ENCODE measurements at places on chromosomes 3 and 15. TPM values are rescaled to one million over a fixed set of nuclear protein-coding genes. Genes with fewer than 3 reads are reported as not detected.

The ITPKA gene
- 0.35 TPM for total RNA-seq

The SPESP1 gene
- 0.23 TPM for total RNA-seq

The HIGD2B gene
- total RNA-seq, result not detected

The PLS1 gene
- total RNA-seq, result 2.6 TPM

The LARP6 gene
- not detected for total RNA-seq

The PLCD1 gene
- 18.3 TPM for total RNA-seq

DNA sequence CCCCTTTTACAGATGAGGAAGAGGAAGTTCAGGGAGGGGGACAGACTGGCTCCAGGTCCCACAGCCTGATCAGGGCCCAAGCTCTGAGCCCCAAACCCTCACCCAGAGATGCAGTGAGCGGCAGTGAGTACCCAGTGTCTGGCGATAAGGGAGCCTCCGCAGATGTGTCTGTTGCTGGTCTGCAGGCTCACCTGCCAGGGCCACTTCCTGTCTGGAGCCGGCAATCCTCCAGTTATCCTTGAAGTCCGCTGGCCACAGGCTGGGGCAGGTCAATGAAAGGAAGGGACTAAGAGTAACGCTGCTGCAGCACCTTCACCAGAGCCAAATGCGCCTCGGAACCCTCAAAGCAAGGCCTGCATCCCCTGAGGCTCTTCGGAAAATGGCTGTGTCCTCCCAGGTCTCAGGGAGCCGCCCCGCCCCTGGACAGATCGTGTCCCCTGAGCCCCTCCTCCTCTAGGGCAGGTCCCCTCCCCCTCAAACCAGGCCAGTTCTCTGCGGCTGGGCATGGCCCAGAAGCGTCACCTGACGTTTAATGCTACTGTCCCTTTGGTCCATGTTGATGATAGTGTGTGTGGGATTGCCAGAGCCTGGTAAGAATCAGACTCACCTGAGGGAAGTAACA lies 51.5 kb downstream of the MYL3 start:
- no peak overlapping the region for H3K27ac ChIP-seq
- H3K4me1 ChIP-seq, result peaks cover 23% of the 10 kb centered on the region
- H3K27me3 ChIP-seq, result peaks cover 15% of the 10 kb centered on the region
- H3K36me3 ChIP-seq, result no peaks in the 10 kb centered on the region

- H3K27me3 ChIP-seq, result no peaks in the 10 kb centered on the region
- H3K4me1 ChIP-seq, result no peaks in the 10 kb centered on the region
- no peak for DNase-seq
- no peaks in the 10 kb centered on the region for H3K36me3 ChIP-seq
- H3K27ac ChIP-seq, result no peak overlapping the region
Measured at GRCh38 chr3:162738784-162739183, 1242.2 kb downstream of the OTOL1 start.

DNA sequence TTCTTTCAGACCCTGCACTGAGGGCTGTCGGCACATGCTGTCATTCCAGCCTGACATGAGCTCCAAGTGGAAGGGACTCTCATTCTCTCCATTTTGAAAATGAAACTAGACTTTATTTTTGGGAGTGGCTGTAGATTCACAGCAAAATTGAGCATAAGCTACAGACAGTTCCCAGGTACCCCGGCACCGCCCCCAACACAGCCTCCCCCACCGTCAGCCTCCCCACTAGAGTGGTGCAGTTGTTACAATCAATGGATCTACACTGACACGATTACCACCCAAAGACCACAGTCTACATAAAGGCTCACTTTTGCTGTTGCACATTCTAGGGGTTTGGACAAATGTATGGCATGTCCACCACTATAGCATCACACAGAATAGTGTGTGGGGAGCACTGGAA lies 29.5 kb upstream of the FGD5 start:
- H3K27me3 ChIP-seq, result peaks cover 8% of the 10 kb centered on the region
- no peak overlapping the region for H3K4me3 ChIP-seq
- DNase-seq, result no peak
- no peaks in the 10 kb centered on the region for H3K36me3 ChIP-seq

GRCh38 chr3:54188176-54188791 lies 65.9 kb downstream of the CACNA2D3 start:
- no peak overlapping the region for H3K4me3 ChIP-seq
- DNase-seq, result peak; percentile 61
- no peaks in the 10 kb centered on the region for H3K36me3 ChIP-seq
- H3K27ac ChIP-seq, result no peak overlapping the region
- H3K4me1 ChIP-seq, result no peaks in the 10 kb centered on the region
- no peaks in the 10 kb centered on the region for H3K27me3 ChIP-seq

GRCh38 chr15:85583923-85584390 lies 203.6 kb downstream of the AKAP13 start:
- no peaks in the 10 kb centered on the region for H3K27me3 ChIP-seq
- no peak for DNase-seq
- peak overlapping the region; percentile 78 for H3K4me3 ChIP-seq
- peaks cover 79% of the 10 kb centered on the region for H3K4me1 ChIP-seq
- peak overlapping the region; percentile 95 for H3K27ac ChIP-seq
- peaks cover 76% of the 10 kb centered on the region for H3K36me3 ChIP-seq

- DNase-seq, result no peak
- H3K4me3 ChIP-seq, result no peak overlapping the region
- no peaks in the 10 kb centered on the region for H3K4me1 ChIP-seq
- peaks cover 2% of the 10 kb centered on the region for H3K27me3 ChIP-seq
- H3K27ac ChIP-seq, result no peak overlapping the region
Measured at GRCh38 chr3:10867384-10867783, 51.4 kb downstream of the SLC6A11 start.

DNA sequence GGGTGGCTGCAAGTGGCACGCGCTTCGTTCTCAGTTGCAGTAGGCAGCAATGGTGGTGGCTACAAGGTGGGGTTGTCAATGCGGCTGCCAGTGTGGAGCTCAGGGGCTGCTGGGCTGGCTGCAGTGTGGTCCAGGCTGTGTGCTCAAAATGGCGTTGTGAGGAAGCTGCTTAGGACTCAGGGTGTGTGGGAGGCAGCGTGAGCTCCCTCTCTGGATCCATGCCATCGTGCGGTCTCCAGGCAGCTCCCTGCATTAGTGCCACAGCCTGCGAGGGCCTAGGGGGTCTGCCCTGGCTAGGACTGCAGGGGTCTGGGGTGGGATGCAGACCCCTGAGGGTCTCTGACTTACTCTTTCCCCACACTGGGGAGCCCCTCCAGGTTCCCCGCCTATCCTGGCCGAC lies 397.2 kb downstream of the OCA2 start:
- H3K27me3 ChIP-seq, result no peaks in the 10 kb centered on the region
- H3K36me3 ChIP-seq, result no peaks in the 10 kb centered on the region
- no peak overlapping the region for H3K4me3 ChIP-seq
- no peak for DNase-seq
- H3K27ac ChIP-seq, result no peak overlapping the region
- H3K4me1 ChIP-seq, result no peaks in the 10 kb centered on the region

DNA sequence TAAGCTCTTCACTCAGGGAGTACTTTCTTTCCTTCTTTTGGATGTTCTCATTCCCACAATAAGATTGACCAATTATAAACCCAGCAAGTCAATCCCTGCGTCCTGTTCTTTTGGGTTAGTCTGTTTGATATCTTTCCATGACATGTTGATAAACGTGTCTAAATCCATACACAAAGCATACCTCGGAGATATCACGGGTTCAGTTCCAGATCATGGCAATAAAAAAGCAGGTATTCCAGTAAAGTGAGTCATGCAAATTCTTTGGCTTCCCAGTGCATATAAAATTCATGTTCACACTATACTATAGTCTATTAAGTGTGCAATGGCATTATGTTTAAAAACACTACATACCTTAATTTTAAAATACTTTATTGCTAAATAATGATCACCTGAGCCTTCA lies 667.7 kb downstream of the MAGI1 start:
- H3K27ac ChIP-seq, result no peak overlapping the region
- no peaks in the 10 kb centered on the region for H3K27me3 ChIP-seq
- DNase-seq, result no peak
- H3K4me3 ChIP-seq, result no peak overlapping the region

DNA sequence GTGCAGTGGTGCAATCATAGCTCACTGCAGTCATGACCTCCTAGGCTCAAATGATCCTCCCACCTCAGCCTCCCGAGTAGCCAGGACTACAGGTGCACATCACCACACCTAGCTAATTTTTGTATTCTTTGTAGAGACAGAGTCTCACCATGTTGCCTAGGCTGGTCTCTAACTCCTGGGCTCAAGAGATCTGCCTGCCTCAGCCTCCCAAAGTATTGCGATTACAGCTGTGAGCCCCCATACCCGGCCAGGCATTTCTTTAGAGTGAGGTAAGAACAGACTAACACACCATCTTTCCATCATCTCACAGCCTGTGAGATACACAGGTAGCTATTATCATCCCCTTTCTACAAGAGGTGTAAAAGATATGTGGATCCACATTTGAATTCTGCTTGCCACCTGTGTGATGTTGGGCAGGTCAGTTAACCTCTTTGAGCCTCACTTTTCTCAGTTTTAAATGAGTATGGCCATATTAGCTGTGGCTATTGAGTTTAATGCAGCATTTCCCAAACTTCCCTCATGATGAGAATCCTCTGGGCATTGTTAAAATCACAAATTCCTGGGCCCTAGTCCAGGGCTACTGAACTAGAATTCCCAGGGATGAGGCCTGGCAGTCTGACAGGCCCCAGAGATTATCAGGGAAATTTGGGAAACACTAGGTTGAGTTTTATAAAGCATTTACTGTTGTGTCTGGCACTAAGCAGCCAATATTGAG lies 46.0 kb downstream of the ANP32A start:
- H3K27ac ChIP-seq, result no peak overlapping the region
- no peak for DNase-seq
- H3K4me1 ChIP-seq, result no peaks in the 10 kb centered on the region

- no peak for DNase-seq
- peaks cover 12% of the 10 kb centered on the region for H3K27me3 ChIP-seq
- H3K4me1 ChIP-seq, result no peaks in the 10 kb centered on the region
- no peaks in the 10 kb centered on the region for H3K36me3 ChIP-seq
Measured at GRCh38 chr3:23712656-23713559, 92.8 kb upstream of the UBE2E1 start.

Measured in activated CD4-positive, alpha-beta T cell treated with anti-CD3 and anti-CD28 coated beads, Interleukin-2, amount 10 ng/mL, durations not matched to agents 7 days and 5 days (primary cell).